ENCODE measurements at places on chromosomes 2 and 18.

DNA sequence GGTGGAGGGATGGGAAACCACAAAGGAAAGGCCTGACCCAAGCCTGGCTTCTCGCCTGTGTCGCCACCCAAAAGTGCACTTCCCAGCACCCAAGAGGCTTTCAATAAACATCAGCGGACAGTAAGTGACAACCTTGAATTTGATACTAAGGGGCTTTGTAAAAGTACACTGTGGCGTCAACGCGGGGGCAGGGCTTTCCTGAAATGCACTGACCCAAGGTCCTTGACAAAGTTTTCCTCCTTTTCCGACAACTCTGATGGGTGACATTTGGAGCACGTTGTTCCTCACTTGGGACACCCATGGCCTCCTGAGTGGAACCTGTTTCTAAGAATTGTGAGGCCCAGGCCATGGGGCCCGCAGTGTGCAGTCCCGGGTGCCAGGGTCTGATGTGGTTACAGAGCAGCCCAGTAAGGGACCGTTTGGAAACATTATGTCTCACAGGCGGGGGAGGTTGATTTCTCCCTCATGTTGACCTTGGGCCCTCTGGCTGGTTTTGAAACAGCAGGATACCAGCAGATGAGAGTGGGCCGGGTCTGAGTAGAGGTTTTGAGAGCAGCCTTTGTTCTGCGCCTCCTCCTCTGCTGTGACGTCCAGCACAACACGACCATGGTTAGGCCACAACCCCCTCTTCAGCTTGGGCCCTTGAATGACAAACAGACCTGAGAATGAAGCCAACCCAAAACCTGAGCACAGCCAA is 2.8 kb upstream of the ZBTB14 start:
- DNase-seq, result no peak

DNA sequence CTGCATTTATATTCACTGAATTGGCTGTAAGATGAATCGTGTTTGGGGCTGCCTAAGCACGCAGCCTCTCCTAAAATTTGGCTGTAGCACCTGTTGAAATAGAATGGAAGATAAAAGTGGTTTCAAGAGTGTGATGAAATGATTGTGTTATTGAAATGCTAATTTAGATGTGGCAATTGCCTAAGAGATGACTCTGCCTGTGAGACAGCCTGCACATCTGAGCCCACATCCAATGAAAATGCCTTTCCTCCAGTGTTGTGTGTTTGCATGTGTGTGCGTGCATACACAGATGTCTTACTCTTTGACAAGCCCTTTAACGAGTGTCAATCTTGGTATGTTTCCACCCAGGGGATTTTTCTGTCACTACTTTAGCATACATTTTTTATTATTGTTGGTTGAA is 346.9 kb downstream of the MEIS1 start:
- no peak for DNase-seq

GRCh38 chr2:208783184-208783583 is 376.6 kb downstream of the PTH2R start:
- no peak for DNase-seq

- no peak for DNase-seq
Observed at GRCh38 chr2:238005528-238005927, 38.7 kb downstream of the UBE2F start.

DNA sequence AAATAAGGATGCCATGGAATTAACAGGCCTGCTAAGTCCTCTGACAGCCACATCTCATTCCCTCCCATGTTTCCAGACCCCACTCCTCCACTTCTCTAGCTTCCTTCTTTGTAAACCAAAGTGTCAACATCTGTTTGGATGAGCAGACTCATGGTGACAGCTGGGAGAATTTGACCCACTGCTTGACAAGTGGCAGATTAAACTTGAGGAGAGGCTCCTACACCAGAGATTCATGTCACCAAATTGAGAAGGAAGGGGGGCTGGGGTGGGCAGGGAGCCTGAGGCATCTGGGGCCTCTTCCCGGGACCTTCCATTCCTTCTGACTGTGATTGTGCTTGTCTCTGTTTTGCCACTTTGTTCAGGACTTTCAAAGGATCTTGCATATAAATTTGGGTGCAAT is 41.0 kb upstream of the IGFBP5 start:
- no peak for DNase-seq

DNA sequence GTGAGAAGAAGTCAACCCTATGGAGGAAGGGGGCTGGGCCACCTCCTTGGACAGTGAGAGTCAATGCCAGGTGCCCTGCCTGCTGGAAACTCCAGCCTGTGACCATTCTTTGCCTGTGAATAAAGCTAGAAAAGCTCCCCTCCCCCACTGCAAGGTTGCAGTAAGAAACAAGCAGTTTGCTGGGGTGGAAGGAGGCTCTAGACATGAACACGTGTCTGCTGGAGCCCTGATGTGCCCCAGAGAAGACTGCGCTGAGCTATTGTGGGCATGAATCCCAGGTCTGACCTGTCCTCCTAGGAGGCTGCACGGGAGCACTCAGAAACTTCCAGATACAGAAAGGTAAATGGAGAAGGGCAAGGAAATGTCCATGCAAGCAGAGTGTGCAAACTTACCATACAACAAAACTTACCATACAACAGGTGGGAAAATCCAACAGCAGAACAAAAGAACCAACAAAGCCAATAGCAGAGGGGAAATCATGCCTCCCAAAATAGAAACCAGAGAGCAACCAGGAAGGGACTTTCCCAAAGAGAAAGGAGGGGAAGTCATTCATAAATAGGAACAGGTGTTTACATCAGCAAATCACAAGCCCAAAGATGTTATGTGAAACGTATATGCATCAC is 278.7 kb downstream of the BCL2 start:
- DNase-seq, result no peak

GRCh38 chr18:55121397-55122170 is 162.3 kb upstream of the CCDC68 start:
- DNase-seq, result no peak

DNA sequence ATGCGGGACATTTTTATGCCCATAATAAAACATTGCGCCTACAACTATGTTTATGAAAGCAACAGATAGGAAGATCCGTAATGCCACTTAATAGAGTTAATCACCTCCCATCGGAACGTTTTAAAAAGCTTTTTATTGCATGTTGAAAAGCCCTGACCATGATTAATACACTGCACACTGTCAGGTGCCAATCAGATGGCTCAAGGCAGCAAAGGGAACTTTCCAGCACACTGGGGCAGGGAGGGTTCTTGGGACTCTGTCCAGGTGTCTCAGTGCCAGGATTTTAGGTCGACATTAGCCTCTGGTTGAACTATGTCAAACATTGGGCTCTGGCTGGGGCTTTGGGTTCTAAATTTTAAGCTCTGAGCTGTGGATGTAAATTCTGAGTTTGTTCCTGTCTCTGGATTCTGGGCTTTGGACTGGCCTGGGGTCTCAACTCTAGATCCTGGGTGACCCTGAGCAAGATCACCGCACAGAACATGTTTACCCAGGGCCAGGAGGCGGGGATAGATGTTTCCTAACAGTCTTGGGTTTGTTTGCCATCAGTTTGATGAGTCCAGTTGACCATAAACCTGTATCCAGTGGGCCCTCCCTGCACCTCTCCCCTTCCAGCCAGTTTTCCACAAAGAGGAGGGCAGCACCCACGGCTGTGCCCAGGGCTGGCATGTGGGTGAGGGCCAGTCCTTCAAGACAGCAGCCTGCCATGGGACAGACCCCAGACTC is 262.7 kb downstream of the ATAD2B start:
- no peak for DNase-seq

DNA sequence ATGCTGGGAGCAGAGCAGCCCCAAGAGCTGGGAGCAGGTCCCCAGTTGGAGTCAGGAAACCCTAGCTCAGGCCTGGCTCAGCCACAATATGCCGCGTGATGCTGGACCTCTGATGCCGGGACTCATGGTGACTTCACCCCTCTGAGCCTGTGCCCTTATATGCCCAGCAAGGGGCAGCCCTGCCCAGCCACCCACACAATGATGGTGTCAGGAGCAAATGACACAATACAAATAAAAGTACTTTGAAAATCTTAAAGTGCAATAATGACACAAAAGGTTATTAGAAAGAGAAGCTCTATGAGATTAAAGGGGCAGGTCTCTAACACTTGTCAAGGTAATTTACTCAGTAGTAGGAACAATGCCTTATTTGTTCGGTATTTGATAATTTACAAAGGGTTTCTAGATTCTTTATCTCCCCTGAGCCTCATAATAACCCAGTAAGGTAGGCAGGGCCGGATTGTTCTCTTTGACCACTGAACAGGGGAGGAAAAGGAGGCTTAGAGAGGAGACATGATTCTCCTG is 18.3 kb upstream of the KIF3C start:
- no peak for DNase-seq

- no peak for DNase-seq
Observed at GRCh38 chr2:158817588-158817987, 22.5 kb downstream of the DAPL1 start.

- DNase-seq, result no peak
Observed at GRCh38 chr2:10939058-10939457, 27.3 kb downstream of the KCNF1 start.

DNA sequence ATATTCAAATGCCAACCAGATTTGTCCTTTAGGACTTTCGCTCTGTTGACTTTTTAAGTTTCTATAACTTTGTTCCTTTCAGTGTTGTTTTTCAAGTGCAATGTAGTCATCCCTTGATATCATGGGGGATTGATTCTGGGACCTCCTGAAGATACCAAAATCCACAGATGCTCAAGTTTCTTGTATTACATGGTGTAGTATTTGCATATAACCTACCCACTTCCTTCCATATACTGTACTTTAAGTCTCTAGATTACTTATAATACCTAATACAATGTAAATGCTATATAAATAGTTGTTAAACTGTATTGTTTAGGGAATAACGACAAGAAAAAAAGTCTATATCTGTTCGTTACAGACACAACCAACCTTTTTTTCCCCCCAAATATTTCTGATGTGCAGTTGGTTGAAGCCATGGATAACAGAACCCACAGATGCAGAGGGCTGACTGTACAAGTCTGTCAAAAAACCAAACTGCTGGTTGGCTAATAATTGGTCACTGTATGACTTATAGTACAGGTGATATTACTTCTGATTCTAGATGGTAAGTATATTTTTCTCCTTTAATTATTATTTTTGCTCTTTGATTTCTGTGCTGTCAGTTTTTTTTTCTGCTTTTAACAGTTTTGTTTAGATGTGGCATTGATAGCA is 201.7 kb upstream of the STON1 start:
- DNase-seq, result no peak

DNA sequence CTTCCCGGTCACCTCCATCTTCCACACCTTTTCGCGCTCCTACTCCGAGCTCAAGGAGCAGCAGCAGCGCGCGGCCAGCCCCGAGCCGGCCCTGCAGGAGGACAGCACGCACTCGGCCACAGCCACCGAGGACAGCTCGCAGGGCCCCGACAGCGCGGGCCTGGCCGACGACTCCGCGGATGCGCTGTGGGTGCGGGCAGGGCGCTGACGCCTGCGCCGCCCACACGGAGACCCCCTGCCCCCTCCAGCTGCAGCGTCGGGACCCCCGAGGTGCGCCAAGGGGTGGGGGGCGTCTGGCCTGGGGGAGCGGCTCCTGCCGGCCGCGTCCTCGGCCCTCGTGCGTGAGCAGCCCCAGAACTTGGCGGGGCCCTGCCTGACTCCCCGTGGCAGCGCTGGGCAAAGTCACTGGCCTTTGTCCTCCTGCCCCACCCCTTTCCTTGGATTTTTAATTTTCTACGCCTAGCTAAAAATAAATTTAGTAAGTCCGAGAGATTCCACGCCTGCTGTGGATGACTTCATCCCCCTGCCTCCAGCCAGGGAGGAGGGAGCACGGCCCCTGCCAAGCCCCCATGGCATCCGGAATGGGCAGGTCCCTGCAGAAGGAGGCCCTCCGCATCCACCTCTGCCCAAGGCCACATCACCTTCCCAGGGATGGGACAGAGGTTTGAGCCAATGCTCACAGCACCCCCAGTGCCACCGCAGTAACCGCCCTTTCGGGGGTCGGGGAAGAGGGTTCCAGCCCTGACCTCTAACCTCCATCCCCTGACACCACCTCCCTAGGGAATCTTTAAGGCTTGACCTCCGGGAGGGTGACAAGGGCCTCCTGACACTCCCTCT is 51.6 kb downstream of the SLC66A2 start:
- DNase-seq, result no peak

GRCh38 chr2:54106631-54107454 is 8.6 kb upstream of the ACYP2 start:
- DNase-seq, result peak; percentile 47

GRCh38 chr18:31624892-31625640 is 33.4 kb downstream of the TTR start:
- DNase-seq, result no peak

- peak; percentile 40 for DNase-seq
Observed at GRCh38 chr18:22170421-22171257, 1.2 kb downstream of the GATA6 start.

GRCh38 chr2:28623582-28624405 is 127.8 kb upstream of the PPP1CB start:
- no peak for DNase-seq

DNA sequence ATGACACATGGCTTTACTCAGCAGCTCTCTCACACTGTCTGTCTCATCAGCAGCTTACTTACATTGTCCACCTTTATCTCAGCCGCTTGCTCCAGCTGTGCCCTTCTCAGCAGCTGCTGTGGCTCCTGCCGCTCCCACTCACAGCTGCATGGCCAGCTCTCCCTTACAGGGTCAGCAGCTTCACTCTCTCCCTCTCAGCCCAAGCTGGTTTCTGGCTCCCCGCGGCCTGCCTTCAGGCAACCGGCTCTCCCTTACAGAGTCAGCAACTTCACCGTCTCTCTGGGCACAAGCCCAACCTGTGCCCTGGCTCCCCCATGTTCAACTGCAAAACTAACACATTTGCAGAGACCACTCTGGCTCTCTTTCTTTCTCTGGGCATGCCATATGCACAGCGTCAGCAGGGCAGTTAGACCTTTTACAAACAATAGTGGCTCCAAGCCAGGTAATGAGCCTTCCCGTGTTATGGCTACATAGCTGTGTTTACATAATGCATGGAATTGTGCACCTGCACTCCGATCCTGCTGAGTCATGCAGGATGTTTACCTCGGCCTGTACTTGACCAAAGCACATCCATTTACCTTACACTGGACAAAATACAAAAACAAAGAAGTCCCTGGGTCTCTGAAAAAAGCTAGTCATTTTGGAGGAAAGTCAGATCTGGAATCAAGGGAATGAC is 167.3 kb downstream of the DOK6 start:
- no peak for DNase-seq

GRCh38 chr18:46832849-46833248 is 76.0 kb upstream of the ST8SIA5 start:
- DNase-seq, result no peak

GRCh38 chr2:150909090-150909489 is 352.6 kb downstream of the RBM43 start:
- DNase-seq, result no peak

GRCh38 chr2:41488888-41489287 is 558.9 kb upstream of the PKDCC start:
- DNase-seq, result no peak

- DNase-seq, result no peak
Observed at GRCh38 chr2:240523451-240524281, 34.1 kb downstream of the ANKMY1 start.

GRCh38 chr2:181973171-181973783 is 12.4 kb upstream of the PPP1R1C start:
- DNase-seq, result no peak

All from Caki2 (cell line).